ENCODE measurements at places on chromosomes 5 and 9.

DNA sequence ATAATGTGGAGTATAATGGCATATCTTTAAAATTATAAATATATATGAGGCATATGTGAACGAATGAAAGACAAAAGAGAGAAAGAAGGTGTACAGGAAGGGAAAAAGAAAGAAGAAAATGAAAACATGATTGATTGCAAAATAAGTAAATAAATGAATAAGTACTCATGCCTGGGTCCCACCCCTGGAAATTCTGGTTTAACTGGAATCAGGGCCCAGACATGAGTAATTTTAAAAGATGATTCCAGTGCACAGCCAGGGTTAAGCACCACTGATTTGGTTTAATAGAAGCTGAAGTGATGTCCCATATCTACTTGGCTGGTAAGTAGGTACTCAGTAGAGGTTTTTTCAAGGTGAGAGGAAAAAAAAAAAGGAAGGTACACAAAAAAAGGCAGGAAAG lies 34.0 kb upstream of the HOMER1 start:
- no peak for DNase-seq

GRCh38 chr5:14028938-14029584 lies 84.6 kb upstream of the DNAH5 start:
- DNase-seq = no peak

- no peak for DNase-seq
Observed at GRCh38 chr9:121858788-121859187, 207.4 kb downstream of the DAB2IP start.

GRCh38 chr9:134838651-134839454 lies 41.8 kb upstream of the FCN2 start:
- DNase-seq = no peak

DNA sequence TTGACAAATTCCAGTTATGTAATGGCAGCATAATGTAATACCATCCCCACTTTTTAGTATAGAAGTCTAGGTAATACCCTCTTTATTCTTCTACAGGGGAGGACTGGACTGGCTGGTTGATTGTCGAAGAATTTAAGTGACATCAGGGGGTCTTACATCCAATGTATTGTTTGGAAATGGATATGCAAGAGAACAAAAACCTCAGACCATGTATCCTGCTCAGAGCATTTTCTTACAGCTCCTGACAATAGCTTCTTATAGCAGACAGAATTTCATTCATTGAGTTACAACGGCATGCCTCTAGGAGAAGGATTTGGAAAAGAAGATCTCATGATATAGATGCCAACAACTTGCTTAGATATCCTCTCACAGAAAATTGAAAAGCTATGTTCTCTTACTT lies 2032.3 kb downstream of the EFNA5 start:
- DNase-seq = no peak

- peak; percentile 11 for DNase-seq
Observed at GRCh38 chr5:60810438-60811085, 33.5 kb downstream of the ELOVL7 start.
